Substantia nigra (tissue), 51 donors: ENCODE measurements at places on chromosomes 16 and 17.

GRCh38 chr16:29024278-29024677 is 39.4 kb downstream of the LAT start:
- DNase-seq: no peak

DNA sequence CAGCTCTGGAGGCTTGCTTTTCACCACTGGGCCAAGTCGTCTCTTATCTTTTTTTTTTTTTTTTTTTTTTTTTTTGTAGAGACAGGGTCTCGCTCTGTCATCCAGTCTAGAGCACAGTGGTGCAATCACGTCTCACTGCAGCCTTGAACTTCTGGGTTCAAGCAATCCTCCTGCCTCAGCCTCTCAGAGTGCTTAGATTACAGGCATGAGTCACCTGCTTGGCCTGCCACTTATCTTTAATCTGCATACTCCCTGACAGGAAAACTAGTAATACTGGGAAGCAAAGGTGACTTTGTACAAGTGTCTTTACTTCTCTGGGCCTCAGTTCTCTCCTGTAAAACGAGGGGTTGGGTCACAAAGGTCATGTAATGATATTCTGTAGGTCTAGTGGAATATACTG is 15.0 kb downstream of the NTN1 start:
- no peak for DNase-seq

DNA sequence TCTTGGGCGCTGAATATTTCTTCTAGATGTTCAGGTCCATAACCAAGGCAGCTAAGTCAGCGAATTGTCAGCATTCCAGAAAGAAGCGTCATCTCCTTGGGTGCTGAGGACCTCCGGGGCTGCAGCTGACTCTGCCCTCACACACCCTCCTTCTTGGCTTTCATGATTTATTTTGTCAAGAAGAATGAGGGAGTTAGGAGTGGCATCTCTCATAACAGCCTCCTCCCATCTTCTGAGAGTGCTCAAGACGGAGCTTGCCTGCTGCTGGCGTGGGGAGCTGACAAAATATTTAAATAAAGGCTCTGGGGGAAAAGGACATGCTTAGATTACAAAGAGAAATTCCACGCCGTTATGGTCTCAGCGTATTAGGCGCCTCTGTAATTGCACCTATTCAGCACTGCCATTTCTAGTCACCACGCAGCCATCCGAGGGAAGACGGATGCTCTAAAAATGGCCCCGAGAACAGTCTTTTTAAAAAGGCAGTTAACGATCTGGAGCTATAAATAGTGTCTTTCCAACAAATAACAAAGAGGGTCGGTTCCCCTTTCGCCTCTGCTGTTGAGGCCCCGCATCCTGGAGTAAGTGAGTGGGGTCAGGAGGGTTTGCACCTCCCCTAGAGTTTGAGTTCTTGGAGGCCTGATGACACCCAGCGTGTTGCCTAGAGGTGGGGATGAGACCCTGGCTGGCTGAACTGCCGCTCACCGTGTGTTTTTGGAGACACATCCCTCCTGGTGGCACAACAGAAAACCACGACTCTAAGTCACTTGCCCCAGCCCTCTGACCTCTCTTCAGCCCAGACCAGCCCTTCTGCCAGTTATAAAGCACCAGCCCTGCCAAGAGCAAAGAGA is 187.0 kb downstream of the CCDC182 start:
- DNase-seq: no peak

GRCh38 chr17:61209525-61209924 is 190.1 kb upstream of the TBX2 start:
- no peak for DNase-seq

DNA sequence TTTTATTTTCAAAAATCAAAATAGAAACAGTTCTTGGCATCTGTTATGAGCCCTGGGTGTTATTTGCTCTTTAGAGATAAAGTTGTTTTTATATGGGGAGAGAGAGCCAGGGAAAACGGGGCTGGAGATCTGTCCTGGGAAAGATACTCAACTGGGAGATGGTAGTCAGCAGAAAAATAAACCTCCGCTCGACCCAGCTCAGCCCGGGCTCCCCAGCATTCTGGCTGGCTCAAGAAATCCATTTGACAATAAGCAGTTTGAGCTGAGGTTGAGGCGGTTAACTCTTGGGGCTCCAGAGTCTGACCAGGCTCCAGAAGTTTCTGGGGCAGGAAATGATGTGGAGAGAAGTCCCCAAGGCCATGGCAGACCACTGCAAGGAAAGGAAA is 151.9 kb downstream of the IRX5 start:
- DNase-seq: no peak

- DNase-seq: no peak
Measured at GRCh38 chr17:35726127-35726952, 5.1 kb upstream of the RASL10B start.

- no peak for DNase-seq
Measured at GRCh38 chr17:66354981-66355380, 52.6 kb downstream of the PRKCA start.

DNA sequence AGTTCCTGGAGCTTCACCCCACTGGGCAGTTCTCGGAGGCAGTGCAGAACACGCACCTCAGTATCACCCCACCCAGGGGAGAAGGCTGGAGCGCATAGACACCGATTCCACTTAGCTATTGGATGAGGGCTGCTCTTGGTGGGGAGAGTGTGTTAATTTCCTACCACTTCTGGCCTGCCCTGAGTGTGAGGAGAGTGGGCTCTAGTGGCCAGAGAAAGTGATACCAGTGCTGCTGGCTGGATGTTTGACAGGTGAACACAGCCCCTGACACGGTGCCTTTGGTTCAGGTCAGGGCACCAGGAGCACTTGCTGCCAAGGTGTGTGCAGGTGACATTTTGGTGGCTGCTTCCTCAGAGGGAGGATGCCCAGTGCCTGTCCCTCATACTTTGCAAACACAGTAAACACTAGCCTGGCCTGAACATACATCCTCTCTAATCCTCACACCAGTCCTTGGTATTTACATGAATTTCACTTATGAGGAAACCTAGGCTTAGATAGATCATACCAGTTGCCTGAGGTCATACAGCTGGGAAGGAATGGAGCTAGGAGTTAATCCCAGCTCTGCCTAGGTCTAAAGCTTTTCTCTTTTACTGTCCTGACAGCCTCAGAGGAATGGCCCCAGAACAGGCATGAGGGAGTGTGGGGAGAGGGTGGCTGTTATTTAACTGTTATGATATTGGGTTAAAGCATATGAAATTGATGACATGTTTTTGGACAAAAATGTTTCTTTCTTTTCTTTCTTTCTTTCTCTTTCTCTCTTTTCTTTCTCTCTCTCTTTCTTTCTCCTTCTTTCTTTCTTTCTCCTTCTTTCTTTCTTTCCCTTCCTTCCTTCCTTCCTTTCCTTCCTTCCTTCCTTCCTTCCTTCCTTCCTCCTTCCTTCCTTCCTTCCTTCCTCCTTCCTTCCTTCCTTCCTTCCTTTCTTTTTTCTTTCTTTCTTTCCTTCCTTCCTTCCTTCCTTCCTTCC is 21.0 kb upstream of the ITGAX start:
- DNase-seq: no peak
